ENCODE measurements at places on chromosomes 4 and X.

DNA sequence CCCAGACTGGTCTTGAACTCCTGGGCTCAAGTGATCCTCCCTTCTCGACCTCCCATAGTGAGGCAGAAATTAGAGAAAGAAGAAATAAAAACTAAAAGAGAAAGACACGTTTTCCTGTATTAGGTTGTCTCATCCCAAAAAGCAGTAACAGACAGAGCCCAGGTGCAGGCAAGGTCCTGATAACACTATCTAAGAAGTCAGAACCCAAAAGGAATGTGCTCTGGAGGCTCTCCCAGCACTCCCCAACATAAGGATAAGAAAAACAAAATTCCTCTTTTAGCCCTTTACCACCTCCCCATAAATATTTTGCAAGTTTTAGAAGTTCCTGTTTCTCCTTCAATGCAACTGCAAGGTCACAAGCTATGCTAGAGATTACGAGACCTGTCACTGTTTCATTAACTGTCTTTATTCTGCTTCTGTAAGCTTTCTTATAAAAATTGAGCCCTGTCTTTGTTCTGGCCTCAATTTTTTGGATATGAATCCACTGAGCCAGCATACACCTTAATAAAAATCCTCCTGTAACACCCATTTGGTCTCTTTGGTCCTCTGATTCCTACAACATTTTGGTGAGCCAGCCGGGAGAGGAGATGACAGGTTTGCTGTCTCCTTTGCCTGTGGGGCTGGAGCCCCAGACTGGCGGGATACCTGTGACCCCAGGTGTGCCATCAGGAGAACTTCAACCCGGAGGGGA, 25.9 kb downstream of the LIAS start:
- no peak for DNase-seq

DNA sequence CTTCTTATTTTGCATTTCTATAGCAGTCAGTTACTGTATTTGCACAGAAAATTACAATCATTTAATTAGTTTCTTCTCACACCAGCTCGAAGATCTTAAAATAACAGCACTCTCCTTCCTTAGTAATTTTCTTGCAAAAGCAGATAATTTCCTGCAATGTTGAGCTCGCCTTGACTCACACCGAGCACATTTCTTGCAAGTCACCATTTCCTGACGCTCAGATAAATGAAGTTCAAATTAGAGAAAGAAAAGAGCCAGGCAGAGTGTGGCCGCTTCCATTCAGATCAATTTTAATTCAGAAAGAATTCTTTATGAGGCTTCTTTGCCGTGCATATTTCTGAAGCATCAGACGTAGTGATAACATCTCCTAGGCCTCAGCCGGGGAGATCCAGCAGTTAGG, 10.1 kb downstream of the SORCS2 start:
- DNase-seq = no peak

DNA sequence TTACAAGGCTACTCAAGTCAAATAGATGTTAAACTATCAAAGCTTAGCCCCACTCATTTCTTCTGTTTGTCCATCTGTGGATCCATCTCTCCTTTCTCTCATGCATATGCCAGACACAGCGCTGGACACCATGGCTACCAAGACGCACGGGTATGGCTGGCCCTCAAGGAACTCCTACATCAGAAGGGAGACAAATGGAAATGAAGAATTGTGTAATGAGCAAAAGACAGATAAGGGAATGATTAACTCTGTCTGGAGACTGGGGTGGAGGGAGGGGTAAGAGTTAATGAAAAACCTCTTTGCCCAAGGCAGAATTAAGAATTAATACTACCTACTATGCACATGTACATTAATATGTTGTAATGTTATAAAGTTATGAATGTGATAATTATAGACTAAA, 88.1 kb downstream of the MGST2 start:
- no peak for DNase-seq

GRCh38 chr4:28225689-28226353, 1365.2 kb downstream of the STIM2 start:
- DNase-seq = no peak

DNA sequence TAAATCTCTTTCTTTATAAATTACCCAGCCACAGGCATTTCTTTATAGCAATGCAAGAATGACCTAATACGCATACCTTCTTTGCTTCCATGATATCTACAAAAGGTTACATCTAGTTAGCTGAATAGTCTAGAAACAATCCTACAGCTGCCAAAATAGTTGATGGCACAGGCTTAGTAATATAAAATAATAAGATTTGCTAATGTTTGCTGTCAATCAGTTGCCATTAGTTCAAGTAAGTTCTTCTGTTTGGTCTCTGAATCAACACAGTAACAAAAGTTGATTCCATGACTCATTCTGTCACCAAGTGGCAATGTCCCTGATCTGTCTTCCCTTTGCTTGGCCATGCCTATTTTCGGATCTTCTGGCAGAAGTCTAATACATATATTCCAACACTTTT, 470.2 kb downstream of the SPRY1 start:
- no peak for DNase-seq

DNA sequence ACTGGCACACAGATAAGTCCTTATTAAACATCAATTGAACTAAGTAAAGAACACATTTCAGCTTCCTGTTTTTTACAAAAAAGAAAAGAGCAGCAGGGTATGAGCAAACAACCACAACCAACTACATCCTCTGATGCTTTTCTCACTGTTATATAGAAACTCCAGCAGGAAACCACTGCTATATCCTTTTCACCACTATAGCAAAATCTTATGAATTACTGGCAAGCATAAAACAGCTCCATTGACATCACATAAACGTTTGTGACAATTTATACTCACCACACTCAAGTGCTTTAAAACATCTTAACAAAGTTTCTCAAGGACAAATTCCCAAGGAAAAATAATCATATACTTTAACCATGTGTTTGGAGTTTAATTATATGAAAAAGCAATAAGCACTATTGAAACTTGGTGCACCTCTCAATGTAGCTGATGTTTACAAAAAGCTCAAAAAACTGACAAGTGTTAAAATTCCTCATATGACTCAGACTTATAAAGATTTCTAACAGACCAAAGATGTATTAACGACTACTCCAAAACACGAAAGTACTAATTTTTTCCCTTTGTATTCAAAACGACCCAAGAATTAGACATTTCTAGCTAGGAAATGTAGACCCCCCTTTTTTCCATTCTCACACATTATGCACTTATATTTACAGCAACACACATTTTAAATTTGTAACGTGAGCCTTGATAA, 12.9 kb downstream of the GPRIN3 start:
- DNase-seq = no peak

GRCh38 chr4:41006141-41006540, 208.2 kb downstream of the APBB2 start:
- peak; percentile 75 for DNase-seq

DNA sequence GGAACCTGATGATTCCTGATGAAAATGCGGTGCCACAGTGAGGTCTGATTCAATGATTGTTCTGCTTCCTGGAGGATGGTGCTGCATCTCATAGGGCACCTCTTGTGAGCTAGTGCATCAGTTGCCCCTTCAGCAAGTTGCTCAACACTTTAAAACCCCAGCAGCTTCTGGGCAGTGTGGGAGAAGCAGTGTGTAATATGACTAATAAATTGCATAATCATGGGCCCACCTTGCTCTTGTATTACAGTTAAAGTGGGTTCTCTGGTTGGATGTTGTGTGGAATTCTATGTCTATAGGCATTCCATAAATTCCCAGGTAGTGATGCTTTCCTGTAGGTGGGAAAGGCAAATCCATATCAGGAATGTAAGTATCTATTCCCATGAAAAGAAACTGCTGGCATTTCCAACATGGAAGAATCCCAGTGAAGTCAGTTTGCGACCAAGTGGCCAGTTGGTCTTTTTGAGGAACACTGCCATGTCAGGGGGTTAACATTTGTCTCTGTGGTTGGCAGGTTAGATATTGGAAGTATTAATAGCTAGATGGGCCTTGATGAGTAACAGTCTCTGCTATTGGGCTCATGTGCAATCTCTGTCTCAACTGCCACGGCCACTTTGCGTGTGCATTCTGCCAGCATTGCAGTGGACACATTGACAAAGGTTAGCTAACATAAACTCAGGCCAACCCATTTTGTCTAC, 121.1 kb upstream of the OTUD4 start:
- DNase-seq = no peak

DNA sequence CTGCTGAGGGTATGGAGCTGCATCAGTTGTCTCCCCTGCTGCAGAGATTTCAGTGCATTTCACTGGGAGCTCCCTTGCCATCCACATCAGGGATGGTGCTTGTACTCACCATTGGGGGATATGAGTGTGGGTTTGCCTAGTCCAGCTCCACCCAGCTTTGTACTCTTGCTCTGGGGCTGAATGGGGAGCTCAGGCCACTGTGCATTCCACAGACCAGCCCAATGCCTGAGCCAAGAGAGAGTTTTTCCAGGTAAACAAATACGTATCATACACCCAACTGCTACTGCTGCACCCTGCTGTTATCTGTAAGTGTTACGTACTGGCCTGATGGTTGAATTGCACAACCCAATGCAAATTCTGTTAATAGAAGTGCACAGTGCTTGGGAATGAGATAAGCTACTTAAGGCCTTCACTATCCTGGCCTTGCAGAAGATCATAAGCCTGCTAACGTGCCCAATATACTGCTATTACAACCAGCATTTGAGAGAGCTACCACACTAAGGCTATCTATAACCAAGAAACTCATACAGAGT, 205.0 kb upstream of the DMD start:
- DNase-seq = no peak

- no peak for DNase-seq
Measured at GRCh38 chr4:26127851-26128337, 192.9 kb upstream of the RBPJ start.

DNA sequence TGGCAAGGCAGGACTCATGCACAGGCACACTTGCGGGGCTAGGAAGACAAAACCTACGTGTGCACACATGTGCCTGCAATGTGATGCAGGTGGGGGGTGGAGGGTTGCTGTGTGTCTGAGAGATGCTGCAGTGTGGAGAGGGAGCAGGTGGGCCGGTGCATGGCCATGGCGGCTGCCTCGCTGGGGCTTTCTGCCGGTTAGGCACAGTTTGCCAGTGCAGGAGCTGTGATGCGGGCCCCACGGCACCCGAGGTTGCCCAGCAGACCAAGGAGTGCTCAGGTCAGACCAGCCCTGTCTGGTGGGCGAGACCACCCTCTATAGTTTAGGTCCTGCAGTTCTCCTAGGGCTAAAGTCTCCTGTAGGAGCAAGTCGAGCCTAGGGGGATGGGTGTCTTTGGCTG, 4.4 kb upstream of the AFM start:
- DNase-seq = no peak

DNA sequence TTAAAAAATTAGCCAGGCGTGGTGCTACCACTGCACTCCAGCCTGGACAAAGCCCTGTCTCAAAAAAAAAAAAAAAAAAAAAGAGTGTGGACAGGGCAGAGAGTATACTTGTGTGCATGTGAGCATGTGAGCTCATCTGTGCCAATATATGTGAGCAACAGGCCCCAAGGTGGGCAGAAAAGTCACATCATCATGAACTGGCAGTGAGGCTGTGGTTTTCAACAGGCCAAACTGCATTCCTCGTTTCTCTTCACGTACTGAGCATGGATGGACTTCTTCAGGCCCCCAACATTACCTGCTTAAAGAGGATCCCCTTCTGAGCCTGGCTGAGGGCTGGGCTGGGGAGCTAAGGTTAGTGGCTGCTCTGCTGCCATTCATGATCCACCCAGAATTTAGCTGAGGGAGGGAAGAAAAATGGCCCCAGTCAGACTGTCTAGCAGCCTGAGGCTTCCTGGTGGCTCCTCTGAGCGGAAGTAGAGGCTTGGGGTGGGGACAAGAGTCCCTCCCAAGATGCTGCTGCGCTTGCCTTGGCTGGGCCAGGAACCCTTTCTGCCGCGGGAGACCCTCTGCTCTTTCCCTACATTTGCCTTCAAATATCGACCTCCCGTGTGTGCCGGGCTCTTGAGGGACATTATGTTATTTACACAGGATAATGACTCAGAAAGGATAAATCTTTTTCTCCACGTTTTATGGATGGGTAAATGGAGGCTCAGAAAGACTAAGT, 55.0 kb downstream of the DIPK2B start:
- DNase-seq = no peak

DNA sequence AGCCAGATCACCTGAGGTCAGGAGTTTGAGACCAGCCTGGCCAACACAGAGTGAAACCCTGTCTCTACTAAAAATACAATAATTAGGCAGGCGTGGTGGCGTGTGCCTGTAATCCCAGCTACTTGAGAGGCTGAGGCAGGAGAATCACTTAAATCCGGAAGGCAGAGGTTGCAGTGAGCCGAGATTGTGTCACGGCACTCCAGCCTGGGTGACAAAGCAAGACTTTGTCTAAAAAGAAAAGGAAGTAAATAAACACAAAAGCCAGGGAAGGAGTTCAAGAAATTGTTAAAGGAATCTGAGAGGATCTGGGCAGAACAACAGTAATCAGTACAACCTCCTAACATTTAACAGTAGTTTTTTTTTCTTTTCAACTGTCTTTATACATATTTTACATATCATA, 48.7 kb upstream of the ARHGEF6 start:
- no peak for DNase-seq

GRCh38 chrX:131821945-131822622, 201.0 kb upstream of the STK26 start:
- peak; percentile 64 for DNase-seq

DNA sequence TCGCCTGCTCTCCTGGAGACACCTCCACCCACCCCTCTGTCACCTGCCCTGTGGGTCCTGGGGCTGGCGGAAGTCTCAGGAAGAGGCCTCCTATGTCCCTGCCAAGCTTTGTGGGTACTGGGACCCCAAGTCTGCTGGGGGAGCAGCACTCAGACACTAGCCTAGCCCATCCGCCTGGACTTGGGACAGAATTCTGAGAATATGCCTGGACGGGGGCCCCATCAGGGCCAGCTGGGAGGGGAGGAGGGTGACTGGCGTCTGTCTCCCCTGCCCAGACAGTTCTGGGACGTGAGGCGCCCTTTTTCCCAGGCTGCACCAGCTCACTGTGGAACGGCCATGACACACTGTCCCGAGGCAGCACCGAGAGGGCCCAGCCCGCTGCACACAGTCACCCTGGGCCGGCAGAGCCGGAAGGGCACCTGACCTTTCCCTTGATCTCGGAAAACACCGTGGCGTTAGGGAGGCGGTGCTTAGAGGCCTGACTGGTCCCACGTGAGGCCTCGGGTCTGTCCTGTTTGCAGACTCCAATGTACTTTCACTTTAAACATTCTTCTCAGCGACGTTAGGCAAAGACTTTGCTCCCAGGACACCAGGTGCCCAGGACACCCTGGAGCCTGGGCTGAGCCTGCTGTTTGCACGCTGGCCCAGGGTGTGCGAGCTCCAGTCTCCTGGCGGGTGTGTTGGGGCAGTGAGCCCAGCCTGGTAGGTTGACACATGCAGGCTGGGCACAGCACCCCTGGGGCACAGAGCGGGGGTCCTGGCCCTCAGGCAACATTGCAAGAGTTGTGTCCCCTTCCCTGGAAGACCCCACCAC, 700 bp downstream of the SLC26A1 start:
- DNase-seq = peak; percentile 90

DNA sequence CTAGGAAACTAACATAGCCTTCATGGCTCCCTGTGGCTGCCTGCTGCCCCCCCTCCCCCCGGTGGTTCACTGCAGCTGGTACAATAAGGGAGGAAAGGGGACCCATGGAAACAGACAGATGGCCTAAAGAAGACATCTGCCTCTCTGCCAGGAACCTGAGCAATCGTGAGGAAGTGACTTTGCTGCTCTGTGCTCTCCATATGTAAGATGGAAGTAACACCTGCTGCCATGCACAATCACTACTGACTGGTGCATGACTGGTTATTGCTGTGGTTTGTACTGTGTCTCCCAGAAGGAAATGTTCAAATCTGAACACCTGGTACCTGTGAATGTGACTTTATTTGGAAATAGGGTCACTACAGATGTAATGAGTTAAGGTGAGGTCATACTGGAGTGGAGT, 43.6 kb downstream of the CD99L2 start:
- DNase-seq = no peak

GRCh38 chrX:40050532-40050931, 47.2 kb downstream of the BCOR start:
- no peak for DNase-seq
